ENCODE measurements at places on chromosomes 6 and 20.

DNA sequence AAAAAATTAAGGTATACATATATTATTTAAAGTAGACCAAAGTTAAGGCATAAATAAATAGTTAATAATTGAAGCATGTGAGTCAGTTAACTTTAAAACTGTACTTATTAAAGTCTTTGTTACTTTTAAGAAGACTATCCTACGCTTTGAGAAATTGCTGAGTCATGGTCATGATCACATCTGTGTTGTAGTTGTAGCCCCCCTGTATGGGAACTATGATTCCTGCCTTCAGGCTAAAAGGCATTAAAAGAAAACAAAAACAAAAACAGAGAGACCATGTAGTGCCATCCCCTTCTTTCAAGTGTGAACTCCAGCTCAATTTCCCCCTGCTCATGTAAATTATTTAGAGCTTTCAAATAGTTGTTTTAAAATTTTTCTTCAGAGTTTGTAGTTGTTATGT is 123.4 kb downstream of the FLRT3 start:
- no peak for DNase-seq

GRCh38 chr6:108117427-108118358 is 43.2 kb upstream of the OSTM1 start:
- DNase-seq: peak; percentile 14

GRCh38 chr6:23454080-23454976 is 671.7 kb upstream of the NRSN1 start:
- no peak for DNase-seq

DNA sequence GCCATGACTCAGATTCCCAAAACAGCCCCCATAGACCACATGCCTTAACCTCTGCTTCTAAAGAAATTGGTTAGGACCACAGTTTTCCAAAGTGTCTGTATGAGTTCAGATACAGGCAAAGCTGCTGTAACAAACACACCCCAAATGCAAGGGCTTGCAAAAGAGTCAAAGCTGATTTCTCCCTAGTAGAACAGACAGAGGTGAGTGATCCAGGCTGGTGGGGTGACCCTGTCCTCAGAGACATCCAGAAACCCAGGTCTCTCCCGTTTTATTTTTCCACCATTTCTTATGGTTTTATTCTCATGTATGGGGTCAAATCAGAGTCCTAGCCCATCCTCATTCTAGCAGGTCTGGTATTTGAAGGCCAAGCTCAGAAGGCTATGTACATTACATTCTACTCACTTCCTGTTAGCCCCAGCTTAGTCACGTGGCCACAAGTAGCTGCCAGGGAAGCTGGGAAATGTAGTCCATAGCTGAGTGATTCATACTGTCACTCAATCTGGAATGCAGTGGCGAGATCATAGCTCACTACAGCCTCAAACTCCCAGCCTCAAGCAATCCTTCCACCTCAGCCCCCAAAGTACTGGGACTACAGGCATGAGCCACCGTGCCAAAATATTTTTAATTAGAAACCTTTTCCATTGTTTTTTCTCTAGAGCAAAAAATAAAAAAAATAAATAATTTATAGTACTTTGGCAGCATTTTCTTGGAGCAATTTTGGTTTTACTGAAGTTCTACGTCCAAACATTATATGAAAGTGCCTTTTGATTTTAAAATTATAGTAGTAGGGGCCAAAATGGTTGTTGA is 175.2 kb downstream of the ZMYND8 start:
- no peak for DNase-seq

- no peak for DNase-seq
Observed at GRCh38 chr20:57224641-57225138, 41.8 kb downstream of the BMP7 start.

- DNase-seq: no peak
Observed at GRCh38 chr6:24069526-24069925, 56.5 kb upstream of the NRSN1 start.

DNA sequence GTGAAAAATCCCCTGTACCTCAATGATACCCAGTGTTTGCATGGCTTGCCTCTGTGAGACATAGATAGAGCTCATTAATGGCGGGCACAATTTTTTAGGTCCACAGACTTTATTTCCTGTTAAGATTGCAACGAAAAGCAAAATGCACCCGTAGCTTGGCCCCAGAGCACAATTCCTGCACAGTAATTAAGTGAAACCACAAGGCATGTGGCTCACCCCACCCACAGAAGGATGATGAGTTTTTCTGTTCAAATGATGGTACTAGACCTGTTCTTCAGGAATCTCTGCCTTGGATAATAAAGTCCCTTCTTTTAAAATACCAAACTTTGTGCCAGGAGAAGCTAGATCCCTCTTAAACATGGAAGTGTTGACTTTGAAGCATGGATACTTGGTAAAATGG is 738.1 kb downstream of the QKI start:
- DNase-seq: no peak

DNA sequence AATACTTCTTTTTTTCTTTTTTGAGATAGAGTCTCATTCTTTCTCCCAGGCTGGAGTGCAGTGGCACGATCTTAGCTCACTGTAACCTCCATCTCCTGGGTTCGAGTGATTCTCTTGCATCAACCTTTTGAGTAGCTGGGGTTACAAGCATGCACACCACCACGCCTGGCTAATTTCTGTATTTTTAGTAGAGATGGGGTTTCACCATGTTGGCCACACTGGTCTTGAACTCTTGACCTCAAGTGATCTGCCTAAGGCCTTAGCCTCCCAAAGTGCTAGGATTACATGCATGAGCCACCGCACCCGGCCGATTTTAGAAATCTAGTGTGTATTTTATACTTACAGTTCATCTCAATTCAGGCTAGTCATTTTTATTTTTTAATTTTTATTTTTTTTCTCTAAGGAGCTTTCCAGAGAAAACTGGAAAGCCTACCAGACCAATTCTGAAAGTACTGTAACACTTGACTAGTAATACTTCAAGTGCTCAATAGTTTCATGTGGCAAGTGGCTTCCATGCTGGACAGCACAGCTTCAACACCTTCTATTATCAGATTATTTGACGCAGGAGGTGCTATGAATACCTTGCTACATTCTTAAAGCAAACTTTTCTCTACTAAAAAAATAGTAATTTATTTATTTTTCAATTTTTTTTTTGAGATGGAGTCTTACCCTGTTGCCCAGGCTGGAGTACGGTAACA is 25.0 kb downstream of the POLR1C start:
- DNase-seq: no peak

DNA sequence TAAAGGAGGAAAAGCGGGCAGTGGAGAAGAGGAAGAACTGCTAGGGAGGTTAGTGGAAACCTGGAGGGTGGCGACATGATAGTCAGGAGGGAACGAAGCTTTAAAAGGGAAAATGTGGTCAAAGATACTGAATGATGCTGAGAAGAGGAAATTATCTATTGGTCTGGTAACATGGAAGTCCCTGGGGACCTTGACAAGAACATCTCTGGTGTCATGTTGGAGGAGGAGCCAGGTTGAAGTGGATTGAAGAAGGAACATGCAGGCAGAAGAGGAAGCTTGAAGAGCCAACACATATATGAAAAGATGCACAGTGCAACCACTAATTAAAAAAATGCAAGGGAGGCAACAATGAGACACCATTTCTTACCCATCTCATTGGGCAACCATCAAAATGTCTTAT is 251.9 kb upstream of the RNF24 start:
- DNase-seq: no peak

- peak; percentile 8 for DNase-seq
Observed at GRCh38 chr6:131281471-131282270, 146.4 kb downstream of the AKAP7 start.

Data from stimulated activated CD8-positive, alpha-beta memory T cell treated with anti-CD3 and anti-CD28 coated beads, Interleukin-15, amount 100 ng/mL, for 48 hours (primary cell).